ENCODE measurements at places on chromosomes 3 and 15. TPM values are rescaled to one million over a fixed set of nuclear protein-coding genes. Genes with fewer than 3 reads are reported as not detected.

DNA sequence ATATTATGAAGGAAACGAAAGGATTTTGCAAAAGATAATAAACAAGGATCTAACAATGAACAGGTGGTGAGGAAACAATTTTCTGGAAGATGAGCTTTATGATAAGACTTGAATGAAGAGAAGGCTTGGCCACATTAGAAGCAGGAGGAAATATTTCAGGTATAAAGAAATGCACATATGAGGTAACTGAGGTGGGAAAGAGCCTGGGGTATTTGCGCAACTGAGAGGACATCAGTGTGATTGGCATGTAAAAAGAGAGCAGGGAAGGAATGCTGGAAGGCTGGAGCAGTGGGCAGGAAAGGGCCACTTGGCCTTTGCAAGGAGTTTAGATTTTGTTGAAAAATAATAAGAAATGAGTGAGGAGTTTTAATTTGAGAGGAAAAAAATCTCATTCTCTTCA lies 414.4 kb upstream of the TMCO5A start:
- ATAC-seq: no peak

DNA sequence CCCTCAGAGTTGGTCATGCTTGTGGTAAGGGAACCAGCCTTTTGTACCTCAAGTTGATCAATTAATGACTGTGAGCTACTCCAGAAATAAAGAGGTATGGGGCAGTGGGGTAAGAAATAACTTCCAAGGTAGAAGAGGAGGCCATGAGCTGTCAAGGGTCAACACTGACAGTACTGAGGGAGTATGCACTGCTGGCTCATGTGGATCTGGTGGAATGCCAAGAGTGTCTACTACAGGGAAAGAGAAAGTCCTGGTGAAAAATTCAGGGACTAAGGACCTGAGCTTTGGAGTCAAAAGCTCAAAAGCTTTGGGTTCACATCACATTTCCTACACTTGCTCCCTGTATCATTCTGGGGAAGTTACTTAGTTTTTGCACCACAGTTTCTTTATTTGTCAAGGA lies 154.9 kb downstream of the SEMA6D start:
- no peak for ATAC-seq

- ATAC-seq: no peak
Observed at GRCh38 chr15:60890375-60891230, 338.5 kb downstream of the RORA start.

BNC1 gene
- not detected for total RNA-seq

THSD4 gene
- total RNA-seq: 0.08 TPM

GRCh38 chr3:48219543-48219942 lies 3.8 kb upstream of the CAMP start:
- no peak for ATAC-seq

DNA sequence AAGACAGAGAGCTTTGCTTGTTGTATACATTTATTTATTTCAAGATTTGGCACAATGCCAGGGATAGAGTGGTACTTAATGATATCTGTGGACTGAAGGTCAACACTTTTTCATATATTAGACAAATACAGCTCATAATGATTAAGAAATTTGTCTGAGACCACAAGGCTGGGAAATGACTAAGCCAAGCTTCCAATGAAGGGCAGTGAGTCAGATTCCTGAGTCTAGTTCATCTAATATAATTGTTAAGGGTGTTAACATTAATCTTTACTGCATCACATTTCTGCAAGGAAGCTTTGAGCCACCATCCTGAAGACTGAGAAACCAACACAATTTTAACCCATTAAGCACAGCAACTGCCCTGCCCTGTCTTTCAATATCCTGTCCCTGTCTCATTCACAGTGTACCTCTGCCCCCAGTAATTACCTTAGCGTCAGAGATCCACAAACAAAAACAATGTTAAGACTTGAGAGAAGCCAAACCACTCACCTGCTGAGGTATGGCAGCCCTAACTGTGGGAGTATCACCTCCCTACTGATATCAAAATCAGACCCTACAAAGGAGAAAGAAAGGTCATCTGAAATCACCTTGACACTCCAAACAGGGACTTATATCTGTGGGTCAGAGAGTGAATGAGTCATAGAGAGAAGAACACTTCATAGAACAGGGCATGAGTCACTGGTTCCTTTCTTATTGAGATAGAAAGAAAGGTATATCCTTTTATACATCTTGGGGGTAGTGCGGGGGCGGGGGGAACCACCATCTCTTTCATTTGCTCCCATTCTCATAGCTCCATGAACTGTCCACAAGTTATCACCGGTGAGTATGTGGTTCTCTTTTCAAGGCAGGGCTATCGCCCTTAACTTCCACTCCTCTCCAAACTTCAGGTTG lies 74.7 kb downstream of the MAGI1 start:
- ATAC-seq: peak; percentile 94

- ATAC-seq: no peak
Observed at GRCh38 chr3:15973414-15973813, 175.6 kb upstream of the ANKRD28 start.

GRCh38 chr15:66672867-66673266 lies 29.2 kb upstream of the SMAD6 start:
- ATAC-seq: no peak

DNA sequence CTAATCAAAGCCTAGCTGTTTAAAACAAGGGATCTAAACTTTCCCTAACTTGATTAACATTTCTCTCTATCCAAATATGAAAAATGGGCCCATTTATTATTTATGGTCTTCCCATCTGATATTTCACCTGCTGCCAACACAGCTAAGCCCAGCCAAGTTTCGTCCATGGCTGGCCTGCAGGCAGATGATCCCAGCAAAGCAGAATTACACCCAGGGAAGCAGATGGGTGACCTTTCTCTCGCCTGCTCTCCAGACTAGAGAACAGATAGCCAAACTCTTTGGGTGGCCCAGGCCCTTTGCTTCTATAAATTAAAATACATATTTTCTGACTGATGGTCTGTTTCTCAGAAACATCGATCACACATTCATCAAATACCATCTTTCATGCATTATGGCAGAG lies 1038.8 kb downstream of the AGBL1 start:
- ATAC-seq: no peak

MFAP1 gene
- 63.4 TPM for total RNA-seq

GRCh38 chr3:38026856-38027255 lies 2.6 kb downstream of the PLCD1 start:
- no peak for ATAC-seq

DNA sequence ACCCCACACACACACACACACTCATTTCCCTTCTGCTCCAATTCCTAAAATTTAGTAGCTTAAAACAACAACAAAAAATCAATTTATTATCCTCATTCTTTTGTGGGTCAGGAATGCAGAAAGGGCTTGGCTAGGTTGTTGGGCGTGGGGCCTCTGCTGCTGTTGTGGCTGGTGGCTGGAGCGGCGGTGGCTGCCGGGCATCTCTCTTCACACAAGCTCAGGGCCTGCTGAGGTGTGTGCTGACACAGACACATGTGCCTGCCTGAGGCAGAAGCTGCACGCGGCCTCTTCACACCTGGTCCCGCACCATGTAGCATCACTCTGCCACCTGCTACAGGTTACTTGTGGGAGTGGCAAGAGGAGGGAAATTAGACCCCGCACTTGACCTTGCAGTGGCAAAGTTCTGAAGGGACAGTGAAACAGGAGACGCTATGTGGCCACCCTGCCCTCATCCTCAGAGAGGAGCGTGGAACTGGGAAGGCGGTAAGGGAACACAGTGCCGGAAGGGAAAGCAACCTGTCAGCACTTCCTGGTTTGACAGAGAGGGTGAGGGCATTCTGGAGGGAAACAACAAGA lies 64.0 kb upstream of the PRR20G start:
- ATAC-seq: no peak

CTXN2 gene
- not detected for total RNA-seq

SNX33 gene
- total RNA-seq: 2.6 TPM

- peak; percentile 95 for ATAC-seq
Observed at GRCh38 chr3:39361252-39361927, 21.8 kb upstream of the SLC25A38 start.

GRCh38 chr3:161156936-161157335 lies 51.8 kb upstream of the B3GALNT1 start:
- ATAC-seq: no peak

- no peak for ATAC-seq
Observed at GRCh38 chr3:151644020-151644620, 89.6 kb upstream of the AADACL2 start.

DNA sequence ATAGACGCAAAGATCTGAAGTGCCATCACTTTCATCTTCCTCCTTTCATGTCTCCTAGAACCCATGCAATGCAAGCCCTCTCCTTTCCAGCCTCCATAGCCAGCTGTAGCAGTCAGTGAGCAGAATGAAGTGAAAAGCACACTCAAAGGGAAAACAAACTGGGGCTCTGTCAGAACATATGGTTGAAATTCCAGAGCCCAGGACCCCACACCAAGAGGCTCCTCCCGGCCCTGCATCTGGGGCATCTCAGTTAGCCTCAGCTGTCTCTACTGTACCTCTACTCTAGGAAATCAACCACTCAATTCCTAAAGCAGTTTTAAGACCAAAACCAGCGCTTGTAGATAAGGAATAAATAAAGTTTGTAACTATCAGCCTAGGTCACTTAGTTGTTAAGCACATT lies 73.8 kb upstream of the P3H2 start:
- ATAC-seq: no peak
